ENCODE measurements at places on chromosomes 4 and X.

DNA sequence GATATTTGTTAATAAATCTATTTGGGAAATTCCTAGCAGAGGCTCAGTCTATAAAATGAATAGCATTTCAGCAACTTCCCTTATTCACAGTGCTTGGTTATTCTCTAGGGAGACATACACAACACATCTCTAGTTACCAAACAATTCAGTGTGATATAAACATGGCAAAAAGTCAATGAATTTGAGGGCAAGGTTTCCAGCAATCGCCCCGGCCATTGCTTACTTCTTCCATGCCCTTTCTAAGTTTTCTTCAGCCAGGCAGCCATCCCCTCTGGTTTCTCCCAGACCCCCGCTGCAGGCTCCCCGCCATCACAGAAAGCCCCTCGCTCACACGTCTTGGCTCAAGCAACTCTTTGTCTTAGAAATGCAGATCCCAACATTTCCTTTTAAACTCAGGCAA is 4.4 kb downstream of the TLR7 start:
- no peak for DNase-seq

DNA sequence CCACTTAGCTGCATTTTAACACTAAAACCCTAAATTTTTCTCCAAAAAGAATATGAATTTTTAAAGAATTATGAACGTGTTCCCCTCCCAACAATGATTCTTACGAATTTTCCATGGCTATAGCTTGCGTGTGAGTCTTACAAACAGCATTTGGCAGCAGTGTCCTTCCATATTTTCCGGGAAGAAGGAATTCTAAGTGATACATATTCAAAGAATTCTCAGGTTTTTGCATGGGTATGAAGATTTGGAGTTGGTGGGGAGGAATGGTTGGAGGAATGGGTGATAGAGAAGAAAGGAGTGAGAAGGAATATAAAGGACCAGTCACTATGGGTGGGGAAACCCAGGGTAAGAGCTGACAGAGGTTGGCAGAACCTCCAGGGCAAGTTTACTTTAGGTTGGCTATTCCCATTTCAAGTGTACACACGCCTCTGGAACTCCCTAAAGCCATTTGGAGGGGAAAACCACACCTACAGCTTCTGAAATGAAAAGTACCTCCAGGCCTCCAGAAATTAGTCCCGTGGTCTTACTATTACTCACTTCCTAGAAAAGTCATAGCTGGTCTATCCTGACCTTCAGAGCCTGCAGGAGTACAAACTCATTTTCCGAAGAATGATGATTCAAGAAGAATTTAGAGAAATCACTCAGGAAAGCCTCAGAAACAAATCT is 420.8 kb upstream of the DIPK2B start:
- no peak for DNase-seq

DNA sequence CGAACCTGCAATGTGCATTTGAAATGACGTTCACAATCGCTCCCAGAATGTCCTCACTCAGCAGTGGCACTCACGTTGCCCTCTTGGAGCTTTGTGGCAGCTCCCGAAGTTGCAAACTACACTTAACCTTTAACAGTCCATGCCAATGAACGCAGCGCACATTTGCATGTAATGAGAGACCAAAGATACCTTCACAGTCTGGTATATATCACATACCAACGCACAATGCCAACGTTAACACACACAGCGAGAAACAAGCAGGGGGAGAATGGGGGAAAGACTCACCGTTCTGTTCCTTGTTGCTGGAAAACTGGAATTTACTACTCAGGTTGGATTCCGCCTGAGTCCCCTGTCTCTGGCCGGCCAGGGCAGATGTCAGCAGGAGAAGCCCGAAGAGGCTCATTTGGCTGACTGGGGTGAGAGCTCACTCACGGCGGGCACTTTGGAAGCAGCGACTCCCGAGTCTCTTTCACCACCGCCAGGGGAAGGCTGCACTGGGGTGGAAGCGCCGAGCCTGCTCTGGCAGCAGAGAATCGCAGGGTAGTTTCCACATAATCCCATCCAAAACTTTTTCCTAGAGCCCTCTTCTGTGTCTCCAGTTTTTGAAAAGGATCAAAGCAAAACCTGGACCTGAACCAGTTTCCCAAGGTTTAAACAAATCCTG is 966 bp downstream of the PDGFC start:
- DNase-seq = peak; percentile 81

- DNase-seq = no peak
Measured at GRCh38 chrX:46433892-46434291, 111.3 kb downstream of the ZNF674 start.
